Neural progenitor cell (in vitro differentiated cells): ENCODE measurements at places on chromosomes 13 and 19. TPM values are rescaled to one million over a fixed set of nuclear protein-coding genes. Genes with fewer than 3 reads are reported as not detected.

DNA sequence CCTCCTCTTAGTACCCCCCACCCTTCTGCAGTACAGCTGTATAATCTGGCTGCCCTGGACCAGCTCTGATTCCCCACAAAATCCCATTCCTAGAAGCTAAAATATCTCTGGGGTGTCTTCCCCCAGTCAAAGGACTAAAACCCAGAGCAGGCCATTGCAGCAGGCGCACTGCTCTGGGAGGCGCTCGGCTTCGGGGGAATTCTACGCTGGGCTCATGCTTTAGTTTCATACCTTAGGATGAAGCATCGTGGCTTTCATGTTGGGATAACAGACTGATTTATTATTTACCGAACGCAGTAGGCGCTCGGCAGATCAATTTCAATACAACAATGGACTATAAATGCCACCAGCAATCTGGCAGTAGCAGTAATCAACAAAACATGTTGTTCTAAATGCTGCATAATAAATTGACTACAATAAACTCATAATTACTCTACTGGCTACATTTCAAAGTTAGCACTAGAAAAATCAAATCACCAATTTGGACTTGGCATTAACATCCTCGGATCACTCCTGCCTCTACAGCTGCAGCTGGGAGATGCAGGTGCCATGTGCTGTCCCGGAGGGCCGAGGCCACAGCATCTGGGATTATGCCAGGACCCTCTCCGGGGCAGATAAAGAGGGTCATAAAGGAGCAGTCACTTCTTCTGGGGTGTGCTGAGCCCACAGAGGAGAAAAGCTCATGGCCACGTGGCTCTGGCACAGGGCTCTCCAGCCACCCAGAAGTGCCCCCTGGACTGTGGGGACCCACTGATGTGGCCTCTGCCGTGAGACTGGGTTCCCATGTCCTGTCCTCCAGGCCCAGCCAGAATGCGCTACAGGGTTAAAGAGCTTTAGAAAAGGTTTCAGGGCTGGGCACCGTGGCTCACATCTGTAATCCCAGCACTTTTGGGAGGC is 35.3 kb downstream of the CEBPG start:
- no peak for DNase-seq

GRCh38 chr19:1019616-1019961 is 1.3 kb downstream of the TMEM259 start:
- DNase-seq, result no peak

TIMM29 gene
- total RNA-seq, result 24.4 and 34.9 TPM in 2 replicates

NTN5 gene
- 0.87 TPM in 1 of 2 replicates, not detected in the other for total RNA-seq

DNA sequence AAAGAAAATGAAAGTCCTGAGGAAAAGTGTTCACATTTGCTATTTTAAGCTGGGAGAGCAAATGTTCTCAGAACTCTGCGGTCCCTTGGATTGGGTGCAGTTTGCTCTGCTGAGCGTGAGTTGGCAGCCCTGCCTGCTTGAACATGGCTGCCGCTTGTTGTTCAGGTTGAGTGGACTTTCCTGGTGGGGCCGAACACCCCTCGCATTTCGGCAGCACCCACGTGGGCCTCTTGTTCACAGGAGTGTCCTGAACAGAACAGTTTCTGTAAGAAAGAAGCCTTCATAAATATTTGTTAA is 10.8 kb upstream of the RNF113B start:
- no peak for DNase-seq

GRCh38 chr13:103066079-103066780 is at the start of gene SLC10A2:
TSS of gene SLC10A2 (minus strand) at chr13:103066417. CDS start at chr13:103066249, 168 bp downstream.
- DNase-seq, result no peak

DNA sequence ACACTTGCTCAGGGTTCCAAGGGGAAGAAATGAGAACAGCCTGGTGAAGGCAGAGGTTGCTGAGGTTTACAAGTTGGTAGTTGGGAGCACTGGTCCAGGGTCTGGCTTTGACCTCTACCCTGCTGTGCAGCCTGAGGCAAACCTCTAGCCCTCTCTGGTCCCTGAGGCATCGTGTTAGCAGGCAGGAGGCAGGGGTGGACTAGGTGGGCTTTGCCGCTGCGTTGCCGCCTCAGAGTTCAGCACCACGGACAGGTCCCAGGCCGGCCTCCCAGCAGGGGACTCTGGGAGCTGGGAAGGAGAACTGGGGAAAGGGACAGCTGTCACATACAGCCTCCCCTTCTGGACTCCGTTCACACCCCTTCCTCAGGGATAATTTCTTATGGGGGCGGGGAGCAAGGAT is 3.1 kb downstream of the NCAN start:
- DNase-seq, result peak; percentile 87

GRCh38 chr19:47111006-47111621 is 2.5 kb downstream of the ZC3H4 start:
- peak; percentile 34 for DNase-seq

- peak; percentile 95 for DNase-seq
These were observed at the start of gene B3GNT8 for GRCh38 chr19:41426952-41427646. TSS of gene B3GNT8 (minus strand) at chr19:41427374. CDS start at chr19:41426778, 596 bp downstream.

DNA sequence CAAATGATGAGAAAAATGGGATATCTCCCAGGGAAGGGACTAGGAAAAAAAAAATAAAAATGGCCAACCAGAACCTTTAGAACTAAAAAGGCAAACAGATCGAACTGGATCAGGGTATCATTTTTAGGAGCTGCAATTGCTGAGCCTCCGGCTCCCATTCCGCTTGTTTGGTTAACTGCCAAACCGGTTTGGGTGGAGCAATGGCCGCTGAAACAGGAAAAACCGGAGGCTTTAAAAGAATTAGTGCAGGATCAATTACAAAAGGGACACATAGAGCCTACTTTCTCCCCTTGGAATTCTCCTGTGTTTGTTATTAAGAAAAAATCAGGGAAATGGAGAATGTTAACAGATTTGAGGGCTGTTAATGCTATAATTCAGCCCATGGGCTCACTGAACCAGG is 12.7 kb upstream of the ZNF443 start:
- DNase-seq, result no peak

SIGLEC14 gene
- not detected in 2 replicates for total RNA-seq

COMP gene
- total RNA-seq, result not detected in 2 replicates

PRODH2 gene
- total RNA-seq, result not detected in 2 replicates
